ENCODE measurements at places on chromosomes 11 and 22.

DNA sequence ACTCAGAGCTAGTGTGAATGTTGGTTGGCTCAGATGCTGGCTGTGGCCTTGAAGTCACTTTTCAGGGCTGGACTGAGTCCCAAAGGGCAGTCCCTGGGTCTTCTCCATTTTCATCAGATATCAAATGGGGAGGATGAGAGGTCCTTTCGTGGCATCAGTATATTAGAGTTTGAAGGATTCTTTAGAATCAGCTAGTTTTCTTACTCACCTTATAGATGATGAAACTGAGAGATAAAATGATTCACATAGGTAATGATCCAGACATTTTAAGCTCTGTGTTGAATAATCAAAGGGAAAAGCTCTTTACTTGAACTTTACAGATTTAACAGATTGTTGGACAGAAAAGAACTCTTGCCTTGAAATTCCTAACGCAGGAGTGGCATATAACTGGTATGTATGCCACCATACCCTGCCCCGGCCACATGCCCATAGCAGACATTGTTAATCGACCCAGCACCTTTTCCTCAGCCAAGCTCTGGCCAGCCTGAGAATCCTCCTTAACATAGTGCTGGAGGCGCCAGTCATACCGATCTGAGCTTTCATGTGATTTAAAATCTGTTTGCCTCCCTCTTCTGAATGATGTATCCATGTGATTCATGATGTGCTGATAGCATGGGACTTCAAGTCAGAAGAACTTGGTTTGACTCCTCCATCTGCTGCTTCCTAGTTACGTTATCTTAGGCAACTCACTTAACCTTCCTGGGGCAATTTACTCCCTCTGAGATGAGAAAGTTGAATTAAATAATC lies 60.0 kb downstream of the BARX2 start:
- no peak for DNase-seq

- no peak for DNase-seq
Measured at GRCh38 chr22:30178181-30179126, 68.1 kb downstream of the LIF start.

DNA sequence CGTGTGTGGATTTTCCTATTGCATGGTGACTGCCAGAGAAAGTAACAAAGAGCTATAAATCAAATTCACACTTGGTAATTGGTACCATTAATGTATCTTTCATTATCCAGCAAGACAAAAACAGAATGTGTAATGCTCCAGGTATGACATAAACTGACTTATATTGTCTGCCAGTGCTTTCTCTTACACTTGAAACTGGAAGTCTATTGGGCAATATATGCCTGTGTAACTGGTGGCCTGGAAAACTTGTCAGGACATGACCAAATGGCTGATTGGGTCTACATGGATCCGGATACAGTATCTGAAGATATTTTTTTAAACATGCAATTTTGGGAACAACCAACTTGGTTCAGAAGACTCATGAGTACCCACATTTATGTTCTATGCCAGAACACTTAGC lies 174.6 kb upstream of the ARHGAP42 start:
- no peak for DNase-seq

- no peak for DNase-seq
Measured at GRCh38 chr11:78857688-78858087, 283.0 kb upstream of the NARS2 start.

Data from lower leg skin (tissue), 4 donors.